Stimulated activated CD4-positive, alpha-beta T cell treated with anti-CD3 and anti-CD28 coated beads, Interleukin-1b, Interleukin-23, amount 100 ng/mL, for 1 hour (primary cell): ENCODE measurements at places on chromosomes 4 and X.

- DNase-seq, result no peak
These were observed 105.3 kb upstream of the SMIM10 start for GRCh38 chrX:134885336-134886001.

GRCh38 chr4:153497091-153497531 lies 31.0 kb downstream of the TMEM131L start:
- DNase-seq, result peak; percentile 36

- DNase-seq, result no peak
These were observed 119.0 kb downstream of the REELD1 start for GRCh38 chr4:146333187-146333894.

- DNase-seq, result no peak
These were observed 11.2 kb upstream of the AMOT start for GRCh38 chrX:112851806-112852205.

- no peak for DNase-seq
These were observed 892 bp downstream of the IL1RAPL2 start for GRCh38 chrX:104566681-104567501.

- DNase-seq, result no peak
These were observed 81.6 kb downstream of the ZFX start for GRCh38 chrX:24231131-24231540.

DNA sequence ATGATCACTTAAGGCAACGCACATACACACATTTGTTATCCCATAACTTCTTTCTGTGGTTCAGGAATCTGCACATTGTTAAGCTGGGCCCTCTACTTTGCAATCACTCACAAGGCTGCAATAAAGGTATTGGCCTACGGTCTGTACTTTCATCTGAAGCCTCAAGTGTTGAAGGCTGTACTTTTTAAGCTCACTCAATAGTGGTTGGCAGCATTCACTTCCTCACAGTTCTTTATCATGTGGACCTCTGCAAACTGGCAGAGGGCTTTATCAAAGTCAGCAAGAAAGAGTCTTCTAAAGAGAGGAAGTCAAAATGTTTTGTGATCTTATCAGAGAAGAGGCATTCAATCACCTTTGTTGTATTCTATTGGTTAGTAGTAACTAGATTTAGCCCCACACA lies 301.4 kb upstream of the EPHA5 start:
- no peak for DNase-seq

- no peak for DNase-seq
These were observed 943.5 kb downstream of the CCSER1 start for GRCh38 chr4:91070736-91071135.

GRCh38 chr4:10243856-10244255 lies 127.3 kb upstream of the WDR1 start:
- DNase-seq, result no peak

- no peak for DNase-seq
These were observed 16.5 kb downstream of the SEPTIN11 start for GRCh38 chr4:76965866-76966579.

DNA sequence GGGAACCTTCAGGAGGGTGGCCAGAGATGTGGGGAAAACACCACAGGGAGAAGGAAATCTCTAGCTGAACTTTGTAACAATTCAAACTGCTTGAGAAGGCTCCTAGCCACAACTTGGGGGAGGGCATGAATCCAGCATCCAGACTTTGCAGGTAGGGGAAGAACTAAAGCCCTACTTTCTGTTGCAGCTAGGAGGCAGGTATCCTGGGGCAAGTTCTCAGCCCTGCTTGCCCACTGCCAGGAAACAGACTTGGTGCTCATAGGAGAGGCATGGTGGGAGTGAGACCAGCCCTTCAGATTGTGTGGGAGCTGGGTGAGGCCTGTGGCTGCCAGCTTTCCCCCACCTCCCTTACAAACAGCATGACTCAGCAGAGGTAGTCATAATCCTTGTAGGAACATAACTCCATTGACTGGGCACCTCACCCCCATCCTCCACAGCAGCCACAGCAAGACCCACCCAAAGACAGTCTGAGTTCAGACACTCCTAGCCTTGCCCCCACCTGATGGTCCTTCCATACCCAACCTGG lies 209.5 kb upstream of the CPEB2 start:
- DNase-seq, result no peak

- no peak for DNase-seq
These were observed 172.3 kb upstream of the RPS6KA3 start for GRCh38 chrX:20438871-20439526.

- DNase-seq, result no peak
These were observed 6.8 kb downstream of the PDS5A start for GRCh38 chr4:39970671-39971640.

DNA sequence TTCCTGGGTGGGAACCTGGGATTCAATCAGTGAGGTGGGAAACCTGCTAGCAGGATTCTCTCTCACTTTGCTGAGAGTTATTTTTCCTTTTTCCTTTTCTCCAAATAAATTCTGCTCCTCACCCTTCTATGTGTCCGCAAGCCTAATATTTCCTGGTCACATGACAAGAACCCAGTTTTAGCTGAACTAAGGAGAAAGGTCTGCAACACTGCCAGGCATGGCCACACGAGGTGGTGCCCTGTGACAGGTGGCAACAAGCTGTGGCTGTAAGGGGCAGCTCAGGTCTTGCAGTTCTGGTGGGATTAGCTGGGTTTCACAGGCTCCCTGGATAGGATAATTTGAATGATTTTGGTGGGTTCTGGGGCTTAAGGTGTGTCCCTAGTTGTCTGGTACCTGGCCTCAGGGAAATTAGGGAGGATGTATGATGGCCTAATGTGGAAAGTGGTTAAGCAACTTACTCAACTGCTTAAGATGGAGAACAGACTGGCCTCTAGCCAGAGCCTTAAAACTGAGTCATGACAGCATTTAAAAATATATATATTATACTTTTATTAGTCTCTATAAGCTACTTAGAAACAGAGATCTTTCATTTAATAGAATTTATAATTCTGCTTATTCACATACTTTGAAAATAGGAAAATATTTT lies 215.0 kb downstream of the IL15 start:
- no peak for DNase-seq

DNA sequence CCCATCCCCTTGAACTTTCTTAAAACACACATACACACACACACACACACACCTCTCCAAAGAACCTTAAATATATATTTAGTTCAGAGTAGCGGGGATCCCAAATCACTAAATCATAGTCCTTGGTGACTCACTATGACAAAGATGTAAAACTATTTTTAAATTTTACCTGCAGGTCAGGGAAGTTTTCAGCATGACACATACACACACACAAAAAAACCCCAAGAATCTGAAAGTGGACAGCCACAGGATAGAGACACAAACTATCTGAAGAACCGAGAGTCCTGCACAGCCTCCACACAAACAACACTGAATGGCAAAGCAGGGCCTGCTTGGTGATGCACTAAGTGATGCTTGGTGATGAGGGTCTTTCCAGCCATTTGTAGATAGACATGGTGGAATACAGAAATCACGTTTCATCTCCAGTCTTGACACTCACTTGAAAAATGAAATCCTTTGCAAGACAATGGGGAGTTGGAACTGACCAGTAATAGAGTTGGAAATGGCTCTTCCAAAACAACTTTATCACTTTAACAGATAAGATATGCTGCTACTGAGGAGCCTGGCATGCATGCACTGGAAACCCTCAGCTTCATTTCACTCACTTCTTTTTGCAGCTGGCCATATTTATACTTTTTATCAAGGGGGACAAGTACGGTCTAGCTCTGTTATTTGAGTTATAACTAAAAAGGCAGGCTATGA lies 307.3 kb downstream of the RAPGEF2 start:
- no peak for DNase-seq

- no peak for DNase-seq
These were observed 6.3 kb upstream of the SORCS2 start for GRCh38 chr4:7186031-7186430.

DNA sequence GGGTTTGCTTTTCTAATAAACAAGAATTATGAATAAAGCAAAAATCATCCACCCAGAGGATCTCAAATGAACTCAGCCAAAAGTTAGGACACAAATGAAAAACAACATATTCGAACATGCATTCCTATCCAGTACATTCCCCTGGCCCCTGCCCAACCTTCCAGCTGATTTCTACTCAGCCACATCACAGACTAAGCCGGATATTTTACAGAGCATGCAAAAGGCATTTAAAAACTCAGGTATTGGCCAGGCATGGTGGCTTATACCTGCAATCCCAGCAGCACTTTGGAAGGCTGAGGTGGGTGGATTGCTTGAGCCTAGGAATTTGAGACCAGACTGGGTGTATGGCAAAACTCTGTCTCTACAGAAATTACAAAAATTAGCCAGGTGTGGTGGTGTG lies 54.6 kb downstream of the RELL1 start:
- DNase-seq, result no peak

DNA sequence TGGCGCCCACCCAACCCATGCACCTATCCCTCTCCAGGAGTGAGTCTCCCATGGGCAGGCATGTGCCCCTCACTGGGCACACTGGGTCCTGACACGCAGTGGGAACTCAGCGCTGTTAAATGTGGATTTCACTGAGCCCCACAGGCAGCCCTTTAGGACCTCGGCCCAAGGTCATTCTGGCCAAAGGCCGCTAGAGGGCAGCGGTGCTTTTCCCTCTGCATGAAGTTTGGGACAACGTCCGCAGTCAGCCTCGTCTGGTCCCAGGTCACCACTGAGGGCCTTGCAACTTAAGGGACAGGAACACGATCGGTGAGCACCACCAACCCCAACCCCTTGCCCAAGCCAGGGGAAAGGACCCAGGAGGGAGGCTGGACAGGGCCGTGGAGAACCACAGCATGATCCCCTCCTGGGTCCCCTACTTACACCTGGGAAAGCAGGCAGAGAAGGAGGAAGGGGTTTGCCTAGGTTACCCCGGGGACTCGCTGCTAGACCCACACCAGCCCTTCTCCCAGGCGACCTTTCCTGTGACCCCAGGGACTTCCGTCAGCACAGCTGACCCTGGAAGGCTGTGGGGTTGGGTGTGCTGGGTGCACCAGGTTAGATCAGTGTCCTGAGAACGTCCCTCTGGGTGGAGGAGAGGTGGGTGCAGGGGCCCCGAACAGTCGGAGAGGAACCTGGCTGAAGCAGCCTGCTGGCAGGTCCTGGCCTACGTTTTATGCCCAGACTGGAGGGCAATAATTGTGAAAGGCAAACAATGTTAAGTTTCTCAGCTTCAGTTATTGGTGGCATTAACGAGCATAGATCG lies 24.0 kb downstream of the CYTL1 start:
- no peak for DNase-seq

GRCh38 chrX:69987691-69988090 lies 62.0 kb downstream of the AWAT2 start:
- DNase-seq, result no peak

GRCh38 chr4:11608992-11609391 lies 180.3 kb upstream of the HS3ST1 start:
- DNase-seq, result no peak

DNA sequence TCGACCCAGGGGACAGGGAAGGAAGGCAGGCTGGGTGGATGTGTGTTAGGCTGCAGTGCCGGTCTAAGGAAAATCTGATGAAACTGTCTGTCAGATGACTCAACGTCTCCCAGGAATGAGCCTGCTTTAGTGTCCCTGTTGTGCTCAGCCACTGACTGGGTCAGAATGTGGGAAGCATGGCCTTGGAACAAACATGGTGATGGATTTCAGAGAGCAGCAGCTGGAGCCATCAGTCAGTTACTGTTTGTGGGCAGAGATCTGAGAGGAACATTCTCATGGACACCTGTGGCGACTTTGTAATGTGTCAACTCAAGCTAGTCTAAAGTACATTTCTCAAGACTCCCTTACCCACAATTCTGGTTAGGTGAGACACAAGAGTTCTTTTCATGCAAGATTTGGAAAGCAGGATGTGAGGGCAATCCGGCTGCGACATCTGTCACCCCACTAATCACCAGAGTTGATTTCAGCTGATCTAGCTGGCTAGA lies 63.2 kb downstream of the ANAPC10 start:
- no peak for DNase-seq

DNA sequence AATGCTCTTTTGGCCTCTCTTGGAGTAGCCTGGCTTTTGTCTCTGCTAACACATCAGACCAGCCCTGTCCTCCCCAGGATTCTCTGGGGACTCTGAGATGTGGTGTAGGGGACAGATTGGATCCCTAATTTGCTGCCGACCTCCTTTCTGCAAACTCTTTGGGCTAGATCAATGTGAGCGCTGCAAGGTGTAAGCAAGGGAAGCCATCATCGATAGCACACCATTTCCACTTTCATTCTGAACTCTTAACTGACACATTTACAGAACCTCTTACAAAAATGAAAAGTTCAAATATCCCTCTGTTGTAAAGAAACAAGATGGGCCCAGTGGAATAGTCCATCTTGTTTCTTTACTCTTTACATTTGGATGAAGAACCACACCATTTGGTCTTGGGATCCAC lies 46.6 kb downstream of the PGRMC2 start:
- no peak for DNase-seq

DNA sequence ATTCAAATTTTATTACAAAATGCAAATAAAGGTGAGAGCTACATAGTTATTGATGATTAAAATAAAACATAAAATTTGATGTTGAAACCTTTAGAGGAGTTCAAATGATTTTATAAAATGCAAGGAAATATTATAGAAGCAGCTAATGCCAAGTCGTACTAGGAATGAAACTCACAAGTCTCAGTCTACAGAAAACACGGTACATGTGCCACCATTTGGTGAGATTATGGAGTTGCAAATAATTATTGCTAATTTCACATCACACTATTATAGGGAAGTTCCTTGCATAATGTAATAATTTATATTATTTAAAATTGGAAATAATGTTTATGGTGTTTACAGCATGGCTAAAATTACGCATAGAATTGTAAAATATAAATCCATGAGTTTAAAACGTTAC lies 1601.7 kb upstream of the TENM3 start:
- no peak for DNase-seq

- no peak for DNase-seq
These were observed 391.2 kb downstream of the UNC5C start for GRCh38 chr4:95157596-95157995.

- no peak for DNase-seq
These were observed 141.5 kb upstream of the SMAD1 start for GRCh38 chr4:145340071-145340675.

GRCh38 chr4:128364565-128364964 lies 77.0 kb upstream of the PGRMC2 start:
- DNase-seq, result no peak

DNA sequence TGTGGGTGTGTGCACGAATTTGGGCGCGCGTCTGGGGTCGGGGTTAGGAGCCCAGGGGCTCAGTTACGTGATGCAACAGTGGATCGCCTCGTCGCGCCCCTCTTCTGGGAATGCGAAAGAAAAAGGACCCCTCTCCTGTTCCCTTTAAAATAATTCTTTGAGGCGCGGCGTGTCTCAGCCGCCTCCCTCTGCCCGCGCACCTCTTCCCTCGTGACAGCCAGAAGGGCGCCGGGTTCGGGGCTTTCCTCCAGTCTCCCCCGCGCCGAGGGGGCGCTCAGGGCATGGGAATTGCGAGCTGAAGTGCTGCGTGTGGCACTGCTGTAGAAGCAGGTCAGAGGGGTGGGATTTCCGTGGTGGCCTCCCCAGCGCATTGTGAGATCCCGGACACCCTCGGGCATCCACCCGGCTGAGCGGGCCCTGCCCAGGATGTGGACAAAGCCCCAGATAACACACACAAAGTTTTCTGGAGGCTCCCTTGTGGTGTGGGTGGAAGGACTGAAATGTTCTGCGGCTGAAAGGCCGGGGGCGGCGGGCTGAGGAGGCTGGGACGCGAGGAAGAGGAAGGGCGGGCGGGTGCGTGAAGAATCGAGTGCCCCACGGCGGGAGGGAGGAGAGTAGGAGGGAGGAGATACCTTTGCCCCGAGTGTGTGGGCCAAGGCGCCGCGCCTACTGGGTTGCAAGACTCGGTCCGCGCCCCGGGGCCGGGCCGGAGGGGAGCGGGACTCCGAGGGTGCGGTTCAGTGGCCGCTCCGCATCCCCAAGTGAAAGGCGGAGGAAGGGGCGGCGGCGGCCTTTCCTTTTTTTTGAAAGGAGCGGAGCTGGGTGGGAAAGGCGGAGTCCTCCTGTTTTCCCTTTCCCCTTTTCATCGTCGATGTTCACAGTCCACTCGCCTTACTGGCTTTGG lies 752 bp downstream of the SEPTIN11 start:
- DNase-seq, result peak; percentile 24
